ENCODE measurements at places on chromosomes 7 and 10.

GRCh38 chr10:97515271-97515978 is 16.7 kb downstream of the UBTD1 start:
- DNase-seq: no peak

DNA sequence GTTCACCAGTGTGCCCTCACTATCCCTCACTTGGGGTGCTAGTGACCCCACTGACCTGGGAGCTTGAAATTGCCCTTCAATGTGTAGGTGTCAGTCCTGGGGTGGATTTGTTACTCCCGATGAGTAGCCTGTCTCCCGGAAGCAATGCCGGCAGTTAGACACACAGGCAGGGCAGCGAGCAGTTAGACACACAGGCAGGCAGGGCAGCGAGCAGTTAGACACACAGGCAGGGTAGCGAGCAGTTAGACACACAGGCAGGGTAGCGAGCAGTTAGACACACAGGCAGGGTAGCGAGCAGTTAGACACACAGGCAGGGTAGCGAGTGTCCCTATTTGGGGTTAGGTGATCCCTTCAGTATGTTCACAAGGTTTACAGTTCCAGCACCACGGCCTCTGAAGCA is 44.0 kb downstream of the VWA2 start:
- DNase-seq: no peak

- DNase-seq: no peak
These were observed 21.0 kb upstream of the GRB10 start for GRCh38 chr7:50803359-50804337.

DNA sequence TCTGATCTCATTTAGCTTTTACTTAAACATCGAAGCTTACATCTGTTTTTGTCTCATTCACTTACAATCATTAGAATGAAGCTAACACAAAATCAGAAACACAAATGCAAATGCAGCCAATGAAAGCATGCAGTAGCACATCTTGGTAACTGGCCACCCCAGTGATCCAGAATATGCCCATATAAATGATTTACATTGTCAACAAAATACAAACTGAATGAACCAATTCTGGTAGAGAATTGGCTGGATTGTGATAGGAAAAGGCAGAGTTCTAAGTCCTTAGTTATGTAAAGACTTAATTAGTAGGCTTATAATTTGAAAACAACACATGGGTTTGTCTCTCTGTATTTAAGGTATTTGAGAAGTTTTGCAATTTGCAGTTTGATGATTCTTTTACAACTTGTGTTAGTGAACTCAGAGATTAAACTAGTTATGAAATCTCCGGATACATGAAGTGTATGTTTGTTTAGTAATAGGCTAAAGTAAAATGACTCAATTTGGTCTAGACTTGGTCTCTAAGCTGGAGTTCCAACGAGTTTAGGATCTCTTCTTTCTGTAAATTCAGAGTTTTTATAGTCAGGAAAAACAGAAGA is 21.2 kb downstream of the TECTB start:
- no peak for DNase-seq

DNA sequence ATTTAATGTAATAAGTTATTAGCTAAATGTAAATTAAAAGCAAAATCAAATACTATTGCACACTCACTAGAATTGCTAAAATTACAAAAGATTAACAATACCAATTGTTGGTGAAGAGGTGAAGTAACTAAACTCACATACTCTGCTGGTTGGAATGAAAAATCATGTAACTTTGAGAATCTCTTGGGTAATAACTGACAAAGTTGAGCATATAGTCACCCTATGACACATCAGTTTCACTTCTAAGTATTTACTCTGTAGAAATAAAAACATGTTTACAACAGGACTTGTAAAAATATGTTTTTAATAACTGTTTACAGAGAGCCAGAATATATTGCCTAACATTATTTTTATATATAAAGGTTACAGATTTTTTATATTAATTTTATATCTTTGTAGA is 33.6 kb downstream of the CNTNAP2 start:
- DNase-seq: no peak

DNA sequence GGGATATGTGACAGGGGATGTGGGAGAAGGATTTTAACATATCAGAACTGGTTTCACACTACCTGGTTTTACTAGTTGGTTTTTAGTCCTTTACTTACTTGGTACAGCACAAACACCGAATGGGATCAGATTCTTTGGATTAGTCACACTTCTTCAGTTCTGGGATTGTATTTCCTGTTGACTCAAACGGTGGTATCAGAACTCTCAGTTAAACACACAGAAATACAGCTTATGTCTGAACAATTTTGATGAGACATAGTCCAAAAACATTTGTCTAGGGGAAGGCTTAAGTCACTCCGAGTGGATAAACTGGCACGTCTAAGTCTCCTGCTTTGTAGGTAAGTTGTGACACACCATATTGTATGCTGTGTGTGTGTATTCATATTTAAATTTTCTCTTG is 480.5 kb downstream of the PHTF2 start:
- DNase-seq: no peak

DNA sequence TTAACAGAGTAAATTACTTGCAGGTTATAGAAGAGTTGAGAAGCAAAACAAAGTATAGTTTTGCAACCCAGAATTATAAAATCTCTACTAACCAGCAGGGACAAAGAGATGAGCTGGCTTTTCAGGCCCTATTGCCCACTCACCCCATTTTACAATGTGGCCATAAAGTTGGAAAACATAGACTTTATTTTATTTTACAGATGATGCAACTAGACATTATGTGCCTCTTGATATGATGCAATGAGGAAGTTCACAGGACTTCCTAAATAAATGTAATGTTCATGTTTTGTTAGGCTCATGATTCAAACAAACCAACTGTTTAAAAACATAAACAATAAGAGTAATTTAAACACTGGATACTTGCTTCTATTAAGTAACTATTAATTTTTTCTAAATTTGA is 141.1 kb upstream of the WNT16 start:
- DNase-seq: no peak

- no peak for DNase-seq
These were observed 95.2 kb downstream of the CLEC2L start for GRCh38 chr7:139618482-139619366.

DNA sequence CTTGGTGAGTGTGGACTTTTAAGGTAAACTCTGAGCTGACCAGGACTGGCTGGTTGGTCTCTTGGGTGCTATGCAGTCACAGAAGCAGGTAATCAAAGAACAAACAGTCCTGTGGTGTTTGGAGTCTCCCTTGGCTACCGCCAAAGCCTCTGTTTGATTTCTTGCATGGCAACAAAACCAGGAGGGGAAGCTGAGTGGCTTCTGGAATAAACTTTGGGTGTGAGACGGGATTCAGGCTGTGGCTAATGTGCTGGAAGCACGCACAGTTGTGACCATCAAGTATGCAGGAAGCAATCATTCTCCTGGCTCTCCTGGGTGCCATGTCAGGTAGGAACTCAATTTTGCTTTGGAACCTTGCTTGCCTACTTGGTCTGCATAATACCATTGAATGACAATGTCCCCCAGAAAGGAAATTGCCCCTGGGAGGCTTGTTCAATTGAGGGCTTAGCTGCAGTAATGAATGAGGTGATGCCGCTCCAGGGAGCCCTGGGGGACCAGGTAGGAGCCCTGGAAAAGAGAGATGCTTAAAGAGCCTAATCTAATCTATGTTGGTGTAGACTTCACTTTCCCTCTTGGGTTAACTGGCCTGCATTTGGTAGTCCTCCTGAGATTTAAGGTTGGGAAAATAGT is at the start of gene CDHR3:
CDHR3 (plus strand) TSS at position 227 of the 630 bp plus-strand sequence; CDS start at position 282, 55 bp downstream.
- no peak for DNase-seq

GRCh38 chr10:133475425-133475734 is 21.6 kb downstream of the SCART1 start:
- DNase-seq: no peak

GRCh38 chr10:71553432-71553831 is 156.7 kb downstream of the CDH23 start:
- DNase-seq: no peak

GRCh38 chr10:102117391-102118159 is 2.6 kb downstream of the LDB1 start:
- DNase-seq: peak; percentile 51

DNA sequence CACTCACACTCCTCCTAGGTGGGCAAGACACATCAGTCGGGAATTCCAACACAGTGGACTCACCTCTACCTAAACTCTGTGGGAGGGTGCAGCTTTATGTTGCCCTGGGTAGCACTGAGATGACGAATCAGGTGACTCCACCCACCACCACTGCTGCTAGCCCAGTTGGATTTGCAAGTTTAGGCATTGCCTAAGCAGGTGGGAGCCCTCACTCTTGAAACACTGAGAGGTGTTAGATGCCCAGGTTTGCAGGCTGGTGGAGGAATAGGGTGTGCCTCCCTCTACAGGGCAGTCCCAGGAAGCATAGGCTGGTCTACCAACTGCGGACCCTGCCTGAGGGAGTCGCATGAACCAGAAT is 708.9 kb downstream of the POM121L12 start:
- no peak for DNase-seq

- DNase-seq: no peak
These were observed 73.9 kb downstream of the GRID1 start for GRCh38 chr10:86292462-86293395.

DNA sequence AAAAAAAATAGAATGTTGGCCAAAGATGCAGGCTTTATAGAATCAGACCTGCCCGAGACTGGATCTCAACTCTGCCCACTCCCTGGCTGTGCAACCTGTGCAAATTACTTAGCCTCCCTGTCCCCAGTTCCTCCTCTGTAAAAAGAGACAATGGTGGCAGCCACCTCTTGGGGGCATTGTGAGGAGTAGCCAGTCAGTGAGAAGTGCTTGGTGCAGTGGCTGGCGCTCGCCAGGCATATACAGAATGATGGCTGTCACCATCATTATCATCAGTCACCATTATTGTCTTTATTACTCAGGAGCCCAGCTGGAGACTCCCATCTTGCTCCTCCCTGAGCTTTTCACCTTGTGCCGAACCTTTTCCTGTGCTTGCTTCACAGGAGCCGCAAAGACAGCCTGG is 29.4 kb upstream of the TRIM8 start:
- no peak for DNase-seq

GRCh38 chr10:64090865-64091264 is 569.7 kb downstream of the REEP3 start:
- no peak for DNase-seq

DNA sequence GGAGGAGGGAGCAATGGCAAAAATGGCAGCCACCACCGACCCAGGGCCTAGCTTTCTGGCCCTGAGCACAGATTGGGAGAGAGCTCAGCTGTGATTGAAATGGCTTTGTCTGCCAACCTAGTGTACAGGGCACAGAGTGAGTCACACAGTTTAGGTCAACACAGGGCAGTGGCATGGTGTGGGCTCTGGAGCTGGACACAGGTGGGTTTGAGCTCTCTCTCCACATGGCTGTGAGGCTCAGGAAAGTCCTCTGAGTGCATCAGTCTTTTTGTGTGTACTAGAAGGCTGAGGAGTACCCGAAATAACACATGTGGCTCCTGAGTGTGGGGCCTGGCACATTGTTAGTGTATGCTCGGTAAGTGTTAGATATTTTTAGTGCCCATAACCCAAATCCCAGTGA is 60.2 kb upstream of the LOXL4 start:
- DNase-seq: no peak

GRCh38 chr7:116218051-116218645 is 7.8 kb downstream of the TES start:
- DNase-seq: no peak

DNA sequence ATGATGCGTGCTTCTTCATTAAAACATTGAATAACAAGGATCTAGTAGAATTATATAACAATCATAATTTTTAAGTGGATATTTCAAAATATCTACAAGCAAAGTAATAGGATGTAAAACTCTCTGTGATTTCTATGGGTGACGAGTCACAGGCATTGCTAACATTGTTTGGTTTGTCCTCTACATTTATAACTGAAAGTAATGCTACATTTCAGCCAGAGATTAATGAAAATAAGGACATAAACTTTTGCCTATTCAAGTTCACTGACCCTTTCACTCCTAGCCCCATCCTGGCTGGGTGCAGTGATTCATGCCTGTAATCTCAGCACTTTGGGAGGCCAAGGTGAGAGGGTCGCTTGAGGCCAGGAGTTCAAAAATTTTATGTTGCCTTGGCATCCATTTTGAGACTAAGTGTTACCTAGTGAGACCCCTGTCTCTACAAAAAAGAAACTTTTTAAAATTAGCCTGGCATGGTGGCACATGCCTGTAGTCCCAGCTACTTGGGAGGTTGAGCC is 38.4 kb upstream of the HSPA12A start:
- DNase-seq: no peak

- DNase-seq: no peak
These were observed 110.6 kb downstream of the AUTS2 start for GRCh38 chr7:69708857-69709256.

GRCh38 chr10:58322835-58323209 is 12.0 kb upstream of the UBE2D1 start:
- DNase-seq: no peak

DNA sequence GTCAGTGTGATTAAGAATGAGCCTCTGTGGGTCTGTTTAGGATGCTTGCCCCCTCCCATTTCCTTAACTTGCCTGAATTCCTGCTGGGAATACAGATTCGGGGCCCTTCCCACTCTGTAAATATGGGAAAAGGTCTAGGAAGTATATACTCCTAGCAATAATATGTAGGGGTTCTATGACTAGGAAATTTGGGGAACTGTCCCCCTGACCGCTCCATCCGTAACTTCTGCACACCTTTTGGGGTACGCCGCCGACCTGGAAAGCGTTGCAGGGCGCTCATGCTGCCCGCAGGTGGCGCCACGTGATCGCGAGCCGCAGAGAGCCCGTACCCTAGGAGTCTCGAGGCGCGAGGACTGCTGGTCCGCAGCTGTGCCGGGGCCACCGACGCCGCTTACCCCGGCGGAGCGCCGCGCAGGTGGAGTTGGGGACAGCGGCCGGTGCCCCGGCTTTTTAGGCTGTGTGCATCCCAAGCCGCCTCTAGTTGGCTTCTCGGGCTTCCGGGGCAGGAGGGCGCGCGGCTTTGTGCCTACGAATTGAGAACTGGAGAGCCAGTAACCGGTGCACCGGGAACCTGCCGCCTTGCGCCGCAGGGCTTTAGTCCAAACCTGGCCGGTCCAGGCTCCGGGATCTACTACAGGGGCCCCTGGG is 656 bp upstream of the CNNM2 start:
- peak; percentile 85 for DNase-seq

DNA sequence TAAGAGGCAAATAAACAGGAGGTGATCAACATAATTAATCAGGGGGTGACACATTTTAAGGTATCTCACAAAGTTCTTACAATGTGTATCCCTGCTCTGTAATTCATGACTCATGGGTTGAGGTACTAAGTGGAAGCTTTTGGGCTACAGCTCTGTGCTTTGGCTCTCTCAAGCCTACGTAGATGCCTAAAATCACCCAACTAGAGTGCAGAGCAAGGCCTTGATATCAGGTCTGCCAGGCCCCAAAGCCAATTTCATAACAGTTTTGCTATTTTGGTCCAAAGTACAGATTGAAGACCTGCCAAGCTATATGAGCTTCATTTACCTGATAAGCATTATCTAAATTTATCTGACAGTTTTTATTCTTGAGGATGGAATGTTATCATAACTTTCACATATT is 175.3 kb upstream of the BET1 start:
- DNase-seq: no peak
